RPMI8226 (cell line): ENCODE measurements at places on chromosomes 3 and 15.

GRCh38 chr3:108389372-108389771 is 93.0 kb downstream of the HHLA2 start:
- no peak for DNase-seq

DNA sequence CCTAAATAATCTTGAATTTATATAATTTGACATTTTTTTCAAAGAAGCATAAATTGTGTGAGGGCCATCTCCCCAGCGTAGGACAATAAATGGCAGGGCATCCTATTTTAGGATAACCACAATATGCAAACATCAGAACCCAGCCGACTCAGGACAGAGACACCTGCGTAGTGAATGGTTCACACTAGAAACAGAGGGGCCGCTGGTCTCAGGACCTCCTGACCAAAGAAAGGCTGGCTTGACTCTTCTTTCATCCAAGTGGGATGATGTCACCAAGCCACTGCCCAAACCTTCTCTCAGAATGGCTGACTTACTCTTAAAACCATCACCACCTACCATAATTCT is 162.1 kb downstream of the FOXP1 start:
- DNase-seq, result no peak

GRCh38 chr3:10194328-10195071 is 29.8 kb downstream of the IRAK2 start:
- no peak for DNase-seq

DNA sequence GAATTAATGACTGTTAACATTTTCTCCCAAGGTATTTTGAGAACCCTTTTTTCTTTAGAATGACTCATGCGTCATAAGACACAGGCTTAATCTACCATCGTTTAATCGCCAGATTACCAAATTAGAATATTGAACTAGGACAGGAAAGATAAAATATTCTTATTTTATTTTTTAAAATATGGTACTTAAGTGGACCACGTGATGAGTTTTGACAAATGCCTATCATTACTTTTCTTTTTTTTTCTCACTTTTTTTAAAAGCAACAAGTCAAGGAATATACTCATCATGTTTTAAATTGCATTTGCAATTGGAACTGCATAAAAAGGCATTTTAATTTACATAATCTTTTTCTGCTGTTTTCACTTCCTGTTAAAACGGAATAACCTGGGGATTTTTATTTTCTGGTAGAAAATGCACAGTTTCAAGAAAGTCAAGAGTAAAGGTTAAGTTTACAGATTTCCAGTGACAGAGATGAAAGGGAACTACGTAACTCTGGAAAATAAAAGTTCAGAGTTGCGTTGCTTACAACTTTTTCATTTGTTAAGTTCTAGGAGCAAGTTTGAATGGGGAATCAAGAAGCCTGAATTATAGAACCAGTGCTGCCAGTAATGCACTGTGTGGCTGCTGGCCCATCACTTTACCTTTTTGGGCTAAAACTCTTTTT is 23.6 kb downstream of the SIAH2 start:
- DNase-seq, result no peak

DNA sequence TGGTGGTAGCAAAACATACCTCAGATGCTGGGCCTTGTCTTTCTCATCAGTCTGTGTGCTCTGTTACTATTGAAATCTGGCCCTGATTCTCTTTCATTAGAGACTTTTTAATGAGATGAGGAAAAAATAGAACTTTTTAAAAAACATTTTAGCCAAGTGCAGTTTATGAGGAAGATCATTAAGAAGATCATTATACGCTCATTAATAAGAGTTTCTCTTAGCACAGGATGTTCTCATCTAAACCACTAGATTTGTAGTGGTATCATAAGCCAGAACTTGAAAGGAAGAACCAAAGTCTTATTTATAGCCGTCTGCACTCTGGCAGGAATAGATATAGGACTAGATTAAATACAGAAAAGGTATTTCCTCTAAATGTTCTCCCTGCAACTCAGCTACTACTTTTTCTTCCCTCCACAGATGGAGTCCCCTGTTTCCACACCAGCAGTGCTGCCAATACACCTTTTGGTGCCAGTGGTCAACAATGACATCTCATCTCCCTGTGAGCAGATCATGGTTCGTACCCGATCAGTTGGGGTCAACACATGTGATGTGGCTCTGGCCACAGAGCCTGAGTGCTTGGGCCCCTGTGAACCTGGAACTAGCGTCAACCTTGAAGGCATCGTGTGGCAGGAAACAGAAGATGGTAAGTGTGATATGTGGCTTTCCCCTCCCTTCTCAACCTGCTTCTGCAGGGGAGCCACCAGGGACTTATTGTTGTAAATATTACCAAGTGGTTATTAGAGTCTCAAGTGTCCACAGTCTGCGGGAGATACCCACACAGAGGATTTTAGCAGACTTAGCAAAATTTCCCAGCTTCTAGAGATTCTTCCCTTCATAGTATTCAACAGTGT is 152.8 kb downstream of the RBPMS2 start:
- DNase-seq, result no peak

- DNase-seq, result no peak
These were observed 11.7 kb downstream of the ARHGEF26 start for GRCh38 chr3:154132777-154133375.

- no peak for DNase-seq
These were observed 5.1 kb upstream of the SLC27A2 start for GRCh38 chr15:50176869-50177268.

GRCh38 chr3:16200411-16200810 is 25.9 kb downstream of the GALNT15 start:
- DNase-seq, result peak; percentile 75

- no peak for DNase-seq
These were observed 92.6 kb upstream of the ARRDC4 start for GRCh38 chr15:97867870-97868269.

- no peak for DNase-seq
These were observed 70.0 kb downstream of the PGPEP1L start for GRCh38 chr15:98937413-98938104.

DNA sequence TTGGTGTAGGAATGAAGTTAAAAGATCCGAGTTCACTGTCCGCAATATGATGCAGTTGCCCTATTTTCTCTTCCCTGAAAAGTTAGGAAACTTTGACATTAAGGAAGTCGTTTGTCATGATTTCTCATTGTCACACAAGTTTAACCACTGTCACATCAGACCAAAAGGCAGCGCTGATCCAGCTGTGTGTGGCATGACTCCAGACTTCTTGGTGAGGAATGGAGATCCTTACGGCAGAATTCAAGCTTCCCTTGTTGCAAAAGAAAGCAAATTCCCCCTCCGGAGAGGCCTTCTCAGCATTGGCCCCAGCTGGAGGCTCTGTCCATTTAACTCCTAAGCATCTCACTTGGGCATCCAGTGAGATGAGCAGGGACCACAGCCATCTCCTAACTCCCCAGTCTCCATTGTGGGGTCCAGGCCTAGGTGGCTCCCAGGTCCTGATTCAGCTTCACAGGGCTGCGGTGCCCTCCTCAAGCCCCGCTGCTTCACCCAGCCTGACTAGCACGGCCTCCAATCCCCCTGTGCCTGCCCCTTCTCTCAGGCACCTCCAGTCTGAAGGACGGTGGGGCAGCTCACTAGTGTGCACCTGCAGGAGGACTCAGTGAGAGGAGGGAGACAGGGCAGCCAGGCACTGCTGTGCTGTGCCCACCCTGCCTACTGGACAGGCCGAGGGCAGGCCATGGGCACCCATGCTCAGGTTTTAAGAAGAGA is 159.5 kb downstream of the CHSY1 start:
- DNase-seq, result no peak

DNA sequence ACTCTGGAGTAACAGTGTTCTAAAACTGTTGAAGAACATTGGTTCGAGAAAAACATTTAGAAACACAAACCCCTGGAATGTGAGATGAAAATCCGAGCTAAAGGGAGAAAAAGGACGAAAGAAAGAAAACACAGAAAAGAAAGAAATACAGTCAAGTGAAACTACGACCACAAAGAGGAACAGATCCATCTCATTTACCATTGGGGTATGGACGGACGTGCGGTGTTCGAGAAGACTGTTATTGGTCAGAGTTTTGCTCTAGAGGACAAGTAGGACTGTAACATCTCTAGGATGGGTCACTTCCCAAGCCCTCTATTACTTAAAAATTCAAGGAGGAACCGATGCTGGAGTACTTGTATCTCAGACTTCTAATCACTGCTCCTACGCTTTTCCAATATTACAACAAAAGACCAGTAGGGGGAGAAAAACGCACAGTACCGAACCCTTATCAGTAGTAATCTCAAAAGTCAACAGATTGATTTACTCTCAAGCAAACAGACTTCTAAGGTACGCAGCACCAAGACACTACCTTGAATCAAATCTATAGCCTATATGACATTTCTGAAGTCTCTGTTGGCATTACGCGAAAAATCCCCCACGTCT is 1.1 kb upstream of the PIK3CA start:
- peak; percentile 81 for DNase-seq

GRCh38 chr15:90829942-90830440 is 38.4 kb upstream of the FURIN start:
- DNase-seq, result no peak

DNA sequence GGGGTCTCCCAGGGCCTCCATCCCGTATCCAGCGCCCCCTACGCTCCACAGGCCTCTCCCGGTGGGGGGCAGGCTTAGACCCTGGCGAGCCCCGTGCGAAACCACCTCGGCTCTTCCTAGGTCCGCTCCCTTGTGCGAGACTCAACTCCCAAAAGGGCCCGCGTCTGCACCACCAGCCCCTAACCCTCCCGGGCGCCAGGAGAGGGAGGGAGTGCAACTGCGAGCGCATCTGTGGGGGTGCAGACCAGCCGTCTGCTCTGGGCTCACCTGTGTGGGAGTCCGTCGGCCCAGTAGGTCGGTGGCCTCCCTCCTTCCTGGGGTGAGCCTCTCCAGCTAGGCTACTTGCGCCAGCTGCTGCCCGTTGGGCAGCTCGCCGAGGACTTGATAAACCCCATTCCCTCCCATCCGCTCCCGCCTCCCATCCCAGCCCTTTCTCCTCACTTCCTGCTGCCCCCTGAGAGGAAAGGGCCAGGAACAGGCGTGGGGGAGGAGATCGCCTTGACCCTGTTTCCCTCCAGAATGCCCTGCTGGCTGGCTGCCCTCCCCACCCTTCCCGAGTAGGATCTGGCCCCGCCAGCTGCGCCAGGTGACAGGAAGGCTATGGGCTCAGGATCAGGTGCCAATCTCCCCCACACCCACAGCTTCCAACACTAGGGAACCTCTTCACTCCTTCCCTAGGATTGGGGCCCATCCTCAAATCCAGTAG is at the start of gene HYAL2:
HYAL2 (minus strand) TSS at position 360 of the 706 bp plus-strand sequence. CDS start 2,256 bp downstream, outside the sequence.
- DNase-seq, result no peak

DNA sequence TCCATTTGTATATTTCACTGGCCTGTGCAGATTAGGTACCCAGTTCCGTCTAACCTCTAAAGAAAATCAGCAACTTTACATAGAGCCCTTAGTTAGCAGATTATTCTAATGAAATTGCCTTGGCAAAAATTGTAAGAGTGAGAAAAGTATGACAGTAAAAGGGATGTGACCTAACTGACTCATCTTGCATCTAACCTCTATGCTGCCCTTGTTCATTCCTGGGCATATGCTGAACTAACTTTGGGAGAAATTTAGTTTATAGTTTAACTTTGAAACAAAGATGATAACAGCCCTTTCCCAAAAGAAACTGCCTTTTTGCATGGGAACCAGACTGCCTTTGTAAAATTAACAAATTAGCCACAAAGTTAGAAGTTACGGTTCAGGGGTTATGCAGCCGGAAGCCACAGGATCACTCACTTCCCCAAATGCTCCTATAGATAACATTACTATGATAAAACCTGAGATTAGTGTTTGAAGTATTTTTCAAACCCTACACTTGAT is 839.8 kb upstream of the ALCAM start:
- DNase-seq, result no peak

- DNase-seq, result no peak
These were observed 43.0 kb downstream of the NSMCE3 start for GRCh38 chr15:29226436-29227208.

DNA sequence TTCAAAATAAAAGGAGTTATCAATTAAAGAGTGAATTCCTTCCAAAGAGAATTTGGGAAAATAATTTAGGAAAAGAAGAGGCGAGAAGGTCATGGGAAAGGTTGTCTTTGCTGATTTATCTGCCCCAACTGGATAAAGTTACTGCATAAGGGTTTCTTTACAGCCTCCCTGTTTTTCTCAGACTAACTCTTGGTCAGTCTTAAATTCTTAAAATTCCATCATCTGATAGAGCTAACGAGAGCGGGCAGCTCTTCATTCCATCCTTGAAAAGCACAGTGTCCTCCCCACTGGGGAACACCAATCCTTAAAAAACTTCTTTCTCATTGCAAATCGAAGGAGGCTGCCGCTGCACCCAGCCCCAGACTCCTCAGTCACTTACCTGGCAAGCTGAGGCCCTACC is 107.2 kb downstream of the PGPEP1L start:
- DNase-seq, result no peak

- DNase-seq, result no peak
These were observed 21.9 kb downstream of the ZFAND6 start for GRCh38 chr15:80081390-80081789.

GRCh38 chr15:49436751-49437150 is 13.7 kb downstream of the FGF7 start:
- no peak for DNase-seq

DNA sequence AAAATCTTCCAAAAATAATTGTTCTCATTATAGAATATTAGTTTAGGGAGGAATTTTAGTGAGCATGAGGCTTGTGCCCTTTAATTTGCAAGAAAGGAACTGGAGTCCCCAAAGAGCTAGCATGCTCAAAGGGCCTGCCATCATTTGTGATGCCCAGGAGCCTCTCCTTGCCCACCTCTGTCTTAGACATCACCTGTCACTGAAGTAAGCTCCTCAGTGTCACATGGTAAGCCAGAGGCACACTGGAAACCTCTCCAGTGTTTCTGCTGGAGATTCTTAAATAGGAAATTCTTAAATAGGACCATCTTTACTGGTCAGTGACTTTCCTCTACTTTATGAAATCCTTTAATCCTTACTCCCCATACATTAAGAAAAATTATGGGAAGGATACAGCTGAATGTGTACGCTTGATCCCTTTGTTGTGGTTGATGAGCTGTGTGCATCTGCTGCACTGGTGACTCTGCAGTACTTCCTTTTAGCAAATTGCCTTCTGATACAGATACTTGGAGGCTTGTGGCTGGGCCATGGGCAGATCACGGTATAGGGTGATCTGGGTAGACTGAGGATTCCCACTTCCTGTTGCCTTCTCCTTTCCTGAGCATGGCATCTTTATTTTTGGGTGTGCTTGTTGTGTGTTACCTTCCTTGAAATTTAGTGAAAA is 197.4 kb downstream of the KLHL25 start:
- no peak for DNase-seq

DNA sequence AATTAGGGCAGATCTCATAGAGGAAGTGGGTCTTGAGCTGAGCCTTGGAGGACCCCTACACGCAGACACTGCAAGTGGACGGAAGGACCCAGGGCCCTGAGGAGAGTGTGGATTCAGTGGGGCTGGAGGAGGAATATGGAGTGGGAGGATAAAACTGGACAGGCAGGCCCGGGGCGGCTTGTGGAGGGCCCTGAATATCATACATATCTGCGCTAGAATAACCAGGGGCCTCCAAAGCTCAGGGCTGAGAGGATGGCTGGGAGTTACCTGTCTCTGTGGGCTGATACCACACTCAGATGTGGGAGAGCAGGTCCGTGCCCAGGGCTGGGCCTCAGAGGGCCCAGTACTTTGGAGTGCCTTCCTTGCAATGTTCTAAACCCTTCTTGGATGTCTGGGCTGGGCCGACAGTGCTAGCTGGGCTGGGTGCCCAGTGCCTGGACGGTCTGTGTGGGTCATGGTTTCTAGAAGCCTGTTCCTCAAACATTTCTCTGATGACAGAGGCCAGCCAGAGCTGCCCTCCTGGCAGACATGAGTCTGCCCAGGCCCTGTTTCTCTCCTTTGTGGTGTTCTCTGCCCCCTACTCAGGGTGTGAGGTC is 29.6 kb downstream of the CHRD start:
- no peak for DNase-seq

- DNase-seq, result no peak
These were observed 9.0 kb downstream of the ZNF148 start for GRCh38 chr3:125366132-125366531.
